Activated naive CD8-positive, alpha-beta T cell treated with anti-CD3 and anti-CD28 coated beads, Interleukin-2, amount 10 ng/mL, durations not matched to agents 7 days and 5 days (primary cell): ENCODE measurements at places on chromosomes 6 and 20. TPM values are rescaled to one million over a fixed set of nuclear protein-coding genes. Genes with fewer than 3 reads are reported as not detected.

DNA sequence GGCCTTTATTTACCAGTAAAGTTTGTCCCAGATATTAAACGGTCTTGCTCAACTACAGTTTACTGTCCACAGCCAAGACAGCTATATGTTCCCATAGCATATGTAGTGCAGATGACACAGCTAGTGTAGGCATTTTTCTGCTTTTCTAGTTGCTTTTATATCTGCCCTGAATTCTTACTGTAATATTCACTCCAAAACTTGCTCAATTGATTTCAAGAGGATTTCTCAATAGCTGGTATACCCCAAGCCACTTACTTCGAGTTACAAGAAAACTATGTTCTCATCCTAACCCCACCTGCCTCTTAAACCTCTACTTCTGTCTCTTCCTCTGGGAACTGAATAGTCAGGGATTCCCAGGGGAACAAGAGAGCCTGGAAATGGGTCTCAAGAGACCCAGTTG lies 18.9 kb upstream of the ROS1 start:
- no peaks in the 10 kb centered on the region for H3K4me1 ChIP-seq
- no peak for DNase-seq
- no peak overlapping the region for H3K4me3 ChIP-seq
- no peak overlapping the region for H3K27ac ChIP-seq
- peaks cover 47% of the 10 kb centered on the region for H3K27me3 ChIP-seq

DNA sequence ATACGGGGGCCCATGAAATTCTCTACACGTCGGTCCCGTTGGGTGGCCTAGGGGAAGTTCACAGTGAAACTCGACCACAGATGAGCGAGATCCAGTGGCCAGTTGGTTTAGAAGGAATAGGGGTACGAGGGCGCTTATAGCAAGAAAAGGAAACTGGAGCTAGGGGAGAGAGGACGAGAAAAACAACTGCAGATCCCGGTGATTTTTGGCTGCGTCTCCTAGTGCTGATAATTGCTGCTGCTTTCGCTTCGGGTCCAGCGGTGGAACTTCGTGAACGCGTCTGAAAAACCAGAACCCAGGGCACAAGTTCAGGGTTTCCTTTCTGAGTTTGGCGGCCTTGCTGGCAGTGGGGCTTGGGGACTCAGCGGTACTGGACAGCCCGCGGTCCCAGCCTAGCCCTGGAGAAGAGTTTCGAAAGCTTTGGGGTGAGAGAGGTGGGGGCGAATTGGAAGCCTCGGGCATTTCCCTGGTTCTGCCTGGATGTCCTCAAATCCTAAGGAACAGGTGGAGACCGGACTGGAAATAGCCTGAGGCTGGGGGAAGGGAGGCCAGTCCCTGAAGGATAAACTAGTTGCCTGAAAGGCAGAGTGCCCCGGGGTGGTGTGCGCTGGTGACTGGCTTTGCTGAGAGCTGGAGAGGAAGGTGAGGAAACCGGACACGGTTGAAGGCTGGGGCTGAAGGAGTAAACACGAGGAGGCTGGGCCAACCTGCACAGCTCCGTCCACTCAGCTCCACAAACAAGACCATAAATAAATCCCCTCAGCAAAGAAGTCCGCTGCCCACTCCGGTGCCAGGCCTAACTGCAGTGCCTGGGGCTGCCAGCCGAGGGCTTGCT lies 793 bp downstream of the GMPR start:
- H3K27me3 ChIP-seq, result peaks cover 7% of the 10 kb centered on the region
- H3K4me3 ChIP-seq, result peak overlapping the region; percentile 94
- peak overlapping the region; percentile 88 for H3K27ac ChIP-seq
- DNase-seq, result peak; percentile 52

- H3K27me3 ChIP-seq, result peaks cover 19% of the 10 kb centered on the region
- H3K36me3 ChIP-seq, result no peaks in the 10 kb centered on the region
- DNase-seq, result no peak
- H3K4me3 ChIP-seq, result no peak overlapping the region
- H3K4me1 ChIP-seq, result no peaks in the 10 kb centered on the region
- no peak overlapping the region for H3K27ac ChIP-seq
Measured at GRCh38 chr6:138555421-138555988, 56.2 kb upstream of the NHSL1 start.

DNA sequence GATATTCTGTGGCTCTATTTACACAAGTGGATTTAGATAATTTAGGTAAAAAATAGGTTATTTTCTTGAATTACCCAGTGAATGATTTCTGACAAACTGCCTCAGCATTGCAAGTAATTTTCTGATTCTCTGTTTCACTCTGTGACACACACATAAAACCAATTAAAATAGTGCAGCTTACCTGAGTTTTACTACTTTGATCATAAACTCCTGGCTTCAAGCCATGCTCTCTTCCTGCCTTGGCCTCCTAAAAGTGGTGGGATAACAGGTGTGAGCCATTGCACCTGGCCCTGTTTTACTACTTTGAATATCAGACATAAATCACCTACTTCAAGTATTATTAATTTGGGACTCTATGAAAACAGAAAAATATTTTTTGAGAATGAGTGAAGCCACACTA lies 462.9 kb downstream of the ADGRB3 start:
- no peak overlapping the region for H3K4me3 ChIP-seq
- no peaks in the 10 kb centered on the region for H3K27me3 ChIP-seq
- H3K27ac ChIP-seq, result no peak overlapping the region

Gene CASS4
- total RNA-seq, result 18.7 TPM
